ENCODE measurements at places on chromosomes 5 and 9.

DNA sequence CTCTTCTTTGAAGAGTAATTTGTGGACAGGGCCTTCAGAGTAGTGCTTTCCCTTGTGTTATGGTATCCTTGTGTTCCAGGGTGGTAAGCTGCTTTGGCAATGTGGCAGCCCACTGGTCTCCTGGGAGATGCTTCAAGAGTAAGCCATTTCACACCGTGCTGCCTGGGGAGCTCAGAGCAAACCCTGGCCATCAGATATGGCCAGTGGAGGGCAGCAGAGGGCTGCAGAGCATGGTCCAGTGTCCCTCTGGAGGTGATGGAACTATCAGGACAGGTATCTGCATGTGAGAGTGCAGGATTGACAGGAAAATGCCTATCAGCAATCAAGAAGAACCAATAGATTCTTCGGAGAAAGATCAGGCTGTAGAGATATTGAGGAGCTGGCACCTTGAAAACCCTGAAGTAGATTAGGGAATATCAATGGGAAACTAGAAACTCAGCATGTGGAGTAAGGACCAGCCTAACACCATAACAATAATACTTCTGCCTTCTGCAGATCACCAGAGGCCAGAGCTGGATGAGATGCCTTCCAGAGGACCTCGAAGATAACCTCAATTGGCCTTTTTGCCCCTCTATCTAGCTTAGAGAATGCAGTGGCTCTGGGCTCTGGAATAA lies 90.8 kb downstream of the PLPPR1 start:
- no peak for DNase-seq

GRCh38 chr5:157384971-157385709 lies 74.9 kb upstream of the NIPAL4 start:
- DNase-seq = peak; percentile 93

- DNase-seq = peak; percentile 26
These were observed 20.0 kb downstream of the ZNF366 start for GRCh38 chr5:72487177-72487576.

DNA sequence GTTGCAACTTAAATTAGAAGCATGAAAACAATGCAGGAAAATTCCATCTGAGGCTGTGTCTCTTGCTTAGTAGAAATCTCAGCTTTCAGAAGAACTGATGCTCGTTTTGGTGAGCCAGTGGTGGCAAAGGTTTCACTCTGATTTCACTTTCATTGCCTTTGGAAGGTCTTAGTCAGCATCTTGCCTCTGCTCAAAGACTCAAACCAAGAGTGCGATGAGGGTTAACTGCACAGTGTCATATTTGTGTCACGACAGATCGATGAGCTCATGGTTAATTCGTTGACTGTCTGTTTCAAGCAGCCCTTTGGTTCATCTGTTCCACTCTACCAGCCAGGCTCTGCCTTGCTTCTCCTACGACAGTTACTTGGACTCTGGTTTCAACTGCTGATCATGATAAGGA lies 331.3 kb upstream of the KIF2A start:
- DNase-seq = no peak

DNA sequence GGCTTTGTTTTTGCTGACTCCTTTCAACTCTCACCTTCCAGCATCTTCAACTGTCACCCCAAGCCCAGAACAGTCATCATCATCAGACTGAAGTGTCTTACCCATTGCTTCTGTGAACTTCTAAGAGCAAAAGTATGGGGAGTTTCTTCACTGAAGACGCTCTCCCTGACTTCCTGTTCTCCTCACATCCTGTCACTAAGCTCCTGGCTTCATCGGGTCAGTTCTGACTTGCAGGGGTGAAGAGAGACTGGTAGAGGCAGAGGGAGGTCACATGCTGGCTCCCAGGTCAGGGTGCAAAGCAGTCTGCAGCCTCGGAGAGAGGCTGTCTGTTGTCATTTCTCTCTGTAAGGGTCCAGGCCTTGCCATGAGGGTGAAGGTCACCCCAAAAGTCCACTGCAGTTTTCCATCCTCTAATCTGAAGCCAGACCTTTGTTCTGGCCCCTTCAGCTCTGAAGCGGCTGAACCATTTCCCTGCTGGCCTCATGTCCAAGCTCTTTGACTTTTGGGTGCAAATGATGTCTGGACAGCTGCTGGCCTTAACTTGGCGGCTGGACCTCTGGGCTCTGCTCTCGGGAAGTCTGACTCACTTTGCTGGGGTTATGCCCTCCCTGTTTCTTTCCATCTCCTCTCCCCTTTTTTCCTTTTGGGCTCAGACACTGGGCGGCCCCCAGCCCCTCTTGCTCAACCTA lies 305.0 kb downstream of the RAB3C start:
- peak; percentile 33 for DNase-seq

DNA sequence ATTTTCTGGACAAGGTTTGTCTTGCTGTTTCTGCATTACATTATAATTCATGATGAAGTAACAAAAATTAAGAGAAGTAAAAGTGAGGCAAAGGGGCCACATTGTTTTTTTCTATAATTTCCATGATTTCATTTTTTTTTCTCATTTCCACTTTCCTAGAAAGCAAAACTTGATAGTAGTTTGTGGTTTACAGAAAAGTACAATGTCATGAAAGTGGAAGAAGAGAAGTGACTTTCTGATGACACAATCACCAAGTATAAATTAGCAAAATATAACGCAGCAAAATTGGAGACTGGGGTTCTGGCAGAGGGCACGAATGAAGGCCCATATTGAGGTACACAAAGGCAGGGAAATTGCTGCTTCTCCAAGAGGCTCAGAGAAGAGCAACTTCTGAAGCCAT lies 5.0 kb upstream of the IFNA14 start:
- no peak for DNase-seq
